Germinal center (tissue), 1 donor: ENCODE measurements at places on chromosomes 11 and 22.

DNA sequence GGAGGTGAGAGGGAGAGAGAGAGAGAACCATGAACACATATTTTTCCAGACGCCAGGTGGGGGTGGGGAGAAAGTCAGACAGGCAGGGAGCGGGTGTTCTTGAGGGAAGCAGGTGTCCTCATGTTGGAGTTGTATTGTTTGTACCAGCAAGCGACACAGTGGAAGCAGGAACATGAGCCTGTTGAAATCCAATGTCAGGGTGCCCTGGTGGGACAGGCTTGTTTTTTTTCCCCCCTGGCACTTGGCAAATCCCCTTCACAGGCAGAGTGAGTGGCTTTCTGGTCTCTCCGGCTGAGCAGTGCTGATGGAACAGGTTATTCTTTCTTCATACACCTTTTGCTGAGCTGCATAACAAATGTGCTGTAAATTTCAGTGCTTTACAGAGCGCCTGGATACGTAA is 125.6 kb downstream of the GRIK4 start:
- no peak for DNase-seq

GRCh38 chr22:27100789-27101188 is 443.4 kb downstream of the MIAT start:
- no peak for DNase-seq

DNA sequence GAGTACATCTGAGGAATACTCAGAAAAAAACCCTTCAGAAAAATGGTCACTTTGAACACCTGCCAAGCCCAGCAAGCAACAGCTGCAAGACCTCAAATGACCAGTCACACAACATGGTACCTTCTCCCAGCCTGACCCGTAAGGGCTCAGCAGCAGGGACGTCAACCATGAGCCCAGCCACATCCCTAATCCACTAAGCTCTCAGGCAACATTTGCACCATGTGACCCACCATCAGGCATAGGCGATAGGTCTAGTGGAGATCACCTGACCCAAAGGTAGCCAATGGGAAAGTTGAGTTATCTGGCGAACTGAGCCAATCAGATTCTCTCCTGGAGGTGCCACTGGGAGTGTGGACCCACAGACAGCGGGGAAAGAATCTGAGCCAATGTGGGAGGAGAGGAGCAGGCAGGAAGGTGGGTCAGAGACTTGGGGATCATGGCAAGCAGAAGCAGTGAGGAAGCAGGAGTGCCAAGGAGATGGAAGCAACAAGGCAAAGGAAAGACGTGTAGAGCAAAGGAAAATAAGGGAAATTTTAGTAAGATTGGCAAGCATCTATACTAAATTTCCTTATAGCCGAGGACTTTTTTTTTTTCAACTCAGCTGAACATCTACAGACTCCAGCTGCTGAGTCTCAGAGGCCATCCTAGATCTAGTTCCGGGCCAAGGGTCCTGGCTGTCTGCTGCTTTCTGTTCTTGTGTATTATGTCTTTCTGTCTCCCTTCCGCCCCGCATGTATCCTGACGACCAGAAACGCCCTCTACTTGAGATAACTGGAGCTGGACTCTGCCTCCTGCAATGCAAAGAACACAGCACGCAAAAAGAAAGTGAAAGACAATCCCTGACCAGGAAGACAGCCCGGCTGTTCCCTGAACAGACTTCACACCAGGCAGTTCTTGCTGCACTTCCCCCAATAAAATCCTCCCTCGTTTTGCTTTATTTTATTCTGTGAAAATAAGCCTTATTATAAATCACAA is 11.0 kb upstream of the PLAAT2 start:
- no peak for DNase-seq

DNA sequence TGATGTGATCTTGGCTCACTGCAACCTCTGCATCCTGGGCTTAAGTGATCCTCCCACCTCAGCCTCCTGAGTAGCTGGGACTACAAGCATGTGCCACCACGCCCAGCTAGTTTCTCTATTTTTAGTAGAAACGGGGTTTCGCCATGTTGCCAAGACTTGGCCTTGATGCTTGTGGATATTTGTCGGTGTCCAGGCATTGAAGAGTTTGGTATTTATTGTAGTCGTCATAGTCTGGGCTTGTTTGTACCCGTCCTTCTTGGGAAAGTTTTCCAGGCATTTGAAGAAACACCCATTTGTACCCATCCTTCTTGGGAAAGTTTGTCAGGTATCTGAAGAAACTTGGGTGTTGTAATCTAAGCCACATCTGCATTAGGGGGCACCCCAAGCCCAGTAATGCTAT is 28.7 kb downstream of the FCHSD2 start:
- no peak for DNase-seq

DNA sequence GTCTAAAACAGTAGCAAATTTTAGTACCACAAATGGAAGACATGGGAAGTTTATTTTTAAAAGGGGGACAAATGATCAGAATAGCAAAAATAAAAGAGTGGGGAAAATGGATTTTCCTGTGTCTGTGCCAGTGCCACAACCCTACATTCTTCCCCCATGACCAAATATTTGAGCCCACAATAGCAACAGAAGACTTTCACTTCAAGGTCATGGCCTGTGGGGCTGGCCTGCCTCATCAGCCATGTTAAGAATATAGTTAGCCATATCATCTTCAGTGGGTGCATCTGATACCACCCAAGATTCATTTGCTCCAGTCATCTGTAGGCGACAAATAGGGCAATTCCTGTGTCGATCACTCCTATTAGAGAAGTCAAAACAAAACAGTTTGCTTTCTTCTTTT is 26.3 kb downstream of the RNF141 start:
- DNase-seq: no peak

GRCh38 chr11:48058064-48058463 is 77.7 kb downstream of the PTPRJ start:
- no peak for DNase-seq

DNA sequence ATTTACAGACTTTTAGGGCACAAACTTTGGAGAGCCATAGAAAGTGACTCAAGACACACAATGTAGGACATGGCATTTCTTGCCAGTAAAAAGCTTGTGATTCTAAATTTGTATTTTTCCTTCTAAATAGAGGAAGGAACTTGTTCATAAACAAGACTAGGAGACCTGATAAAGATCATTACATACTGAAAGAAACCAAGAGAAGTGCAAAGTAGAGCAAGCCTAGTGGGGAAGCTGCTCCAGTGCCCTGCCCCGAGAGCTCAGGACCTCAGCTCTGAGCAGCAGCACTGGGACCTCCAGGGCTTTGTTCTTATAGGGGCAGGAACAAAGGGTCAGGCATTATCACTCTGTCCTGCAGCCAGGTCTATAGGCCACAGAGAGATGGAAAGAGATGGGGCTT is 7.2 kb downstream of the IRAG1 start:
- DNase-seq: no peak

DNA sequence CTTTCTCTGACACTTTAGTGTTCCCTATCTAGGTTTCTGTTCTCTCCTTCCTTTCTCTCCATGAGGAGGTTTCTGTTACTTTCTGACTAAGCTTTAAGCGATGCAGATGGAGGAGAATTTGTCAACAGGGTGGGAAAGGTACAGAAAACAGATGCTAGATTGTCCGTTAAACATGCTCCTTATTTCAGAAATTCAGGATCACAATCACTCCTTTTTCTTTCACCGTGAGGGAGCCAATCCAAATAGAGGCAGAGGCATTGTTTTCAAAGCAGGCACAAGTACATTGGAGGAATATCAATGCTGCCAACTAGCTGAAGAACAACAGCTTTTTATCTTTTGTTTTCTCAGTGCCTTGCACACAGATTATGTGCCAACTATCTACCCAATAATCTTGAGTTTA is 215.7 kb upstream of the FOLH1 start:
- no peak for DNase-seq
